ENCODE measurements at places on chromosomes 12 and 14.
A peak's percentile ranks its signal among the peaks of the same experiment; 100 is the strongest.

GRCh38 chr14:91509878-91510170 lies 286 bp downstream of the PPP4R3A start:
- no peak for DNase-seq

- no peak for DNase-seq
These were observed 179.8 kb upstream of the DYRK2 start for GRCh38 chr12:67468549-67469245.

DNA sequence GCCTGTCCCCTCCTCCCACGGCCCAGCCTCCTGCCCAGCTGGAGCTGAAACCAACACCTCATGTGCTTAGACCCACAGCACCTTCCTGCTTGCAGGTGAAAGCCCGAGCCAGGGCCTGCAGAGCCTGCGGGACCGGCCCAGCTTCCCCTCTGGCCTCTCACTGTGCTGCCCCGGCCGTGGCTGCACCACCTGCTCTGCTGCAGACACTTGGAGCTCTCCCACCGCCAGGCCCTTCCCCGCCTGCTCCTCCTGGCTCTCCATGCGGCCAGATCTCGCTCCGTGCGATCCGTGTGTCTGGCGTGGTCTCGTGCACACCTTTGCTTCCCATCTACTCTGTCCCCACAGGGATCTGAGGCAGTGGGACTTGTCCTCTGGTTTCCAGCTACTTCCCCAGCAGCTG lies 72.2 kb upstream of the FBRSL1 start:
- no peak for DNase-seq

DNA sequence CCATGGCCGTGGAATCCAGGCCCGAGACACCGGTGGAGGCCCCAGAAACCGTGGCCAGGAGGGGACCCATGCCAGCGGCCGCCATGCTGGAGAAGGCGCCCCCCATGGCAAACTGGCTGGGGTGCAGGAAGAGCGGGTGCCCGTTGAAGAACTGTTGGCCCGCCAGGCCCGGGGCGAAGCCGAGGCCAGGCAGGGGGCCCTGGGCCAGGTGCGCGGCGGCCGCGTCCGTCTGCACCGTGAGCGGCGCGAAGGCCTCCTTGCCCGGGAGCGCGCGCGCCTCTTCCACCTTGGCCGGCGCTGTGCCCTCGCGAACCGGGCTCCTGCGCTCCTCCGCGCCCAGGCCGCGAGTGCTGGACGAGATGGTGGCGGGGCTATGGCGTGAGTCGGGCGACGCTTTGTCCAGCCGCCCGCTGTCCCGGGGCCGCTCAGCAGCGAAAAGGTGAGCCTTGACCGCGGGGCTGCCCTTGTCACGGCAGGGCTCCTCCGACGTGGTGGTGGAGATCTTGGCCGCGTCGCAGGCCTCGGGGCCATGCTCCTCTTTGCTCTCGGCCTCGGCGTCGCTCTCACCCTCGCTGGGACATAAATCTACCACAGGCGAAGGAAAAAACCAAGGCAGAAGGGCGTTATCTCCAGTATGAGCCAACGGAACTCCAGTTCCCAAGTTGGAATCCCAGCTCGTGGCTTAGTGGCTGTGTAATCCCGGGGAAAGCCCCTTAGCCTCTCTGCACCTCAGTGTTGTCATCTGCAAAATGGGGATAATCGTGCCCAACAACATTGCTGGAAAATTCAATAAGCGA lies 9.5 kb downstream of the TBX3 start:
- no peak for DNase-seq

- DNase-seq: no peak
These were observed 37.6 kb downstream of the SPTSSA start for GRCh38 chr14:34424488-34424887.

DNA sequence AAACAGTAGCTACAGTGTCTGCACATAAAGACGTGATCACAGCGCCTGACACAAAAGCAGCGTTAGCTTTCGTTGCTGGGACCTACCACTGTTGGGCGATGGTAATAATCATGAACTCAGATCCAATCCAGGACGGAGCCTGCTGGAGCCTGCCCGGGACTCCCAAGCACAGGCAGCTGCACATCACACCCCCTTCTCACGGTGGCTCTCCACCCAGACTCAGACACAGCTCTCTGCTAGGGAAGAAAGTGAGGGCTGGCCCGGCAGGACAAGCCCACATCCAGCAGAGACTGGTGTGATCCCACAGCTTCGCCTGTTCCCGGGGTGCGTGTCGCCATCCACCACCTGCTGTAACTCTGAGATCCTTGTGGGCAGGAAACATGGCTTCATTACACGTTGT lies 49.9 kb upstream of the FOXN3 start:
- no peak for DNase-seq

DNA sequence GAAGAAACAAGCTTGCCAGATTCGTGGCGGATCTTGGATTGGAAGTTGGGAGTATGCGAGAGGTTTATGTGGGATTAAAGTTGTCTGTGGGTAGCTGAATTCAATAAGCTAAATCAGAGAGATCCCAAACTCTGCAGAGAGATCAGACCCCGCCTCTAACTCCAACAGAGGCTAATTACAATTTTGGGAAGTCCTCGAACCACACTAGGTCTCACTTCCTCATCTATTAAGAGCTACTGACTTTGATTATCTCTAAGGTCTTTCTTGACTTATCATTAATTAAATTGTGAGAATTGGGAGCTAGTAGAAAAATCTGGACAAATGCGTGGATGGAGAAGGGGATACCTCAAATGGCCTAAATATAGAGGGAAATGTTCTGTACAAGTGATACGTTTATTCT lies 9.1 kb downstream of the NTF3 start:
- DNase-seq: no peak

GRCh38 chr12:106205208-106206069 lies 42.4 kb downstream of the CKAP4 start:
- no peak for DNase-seq

- DNase-seq: no peak
These were observed 3.2 kb upstream of the CLEC4C start for GRCh38 chr12:7750350-7750749.

DNA sequence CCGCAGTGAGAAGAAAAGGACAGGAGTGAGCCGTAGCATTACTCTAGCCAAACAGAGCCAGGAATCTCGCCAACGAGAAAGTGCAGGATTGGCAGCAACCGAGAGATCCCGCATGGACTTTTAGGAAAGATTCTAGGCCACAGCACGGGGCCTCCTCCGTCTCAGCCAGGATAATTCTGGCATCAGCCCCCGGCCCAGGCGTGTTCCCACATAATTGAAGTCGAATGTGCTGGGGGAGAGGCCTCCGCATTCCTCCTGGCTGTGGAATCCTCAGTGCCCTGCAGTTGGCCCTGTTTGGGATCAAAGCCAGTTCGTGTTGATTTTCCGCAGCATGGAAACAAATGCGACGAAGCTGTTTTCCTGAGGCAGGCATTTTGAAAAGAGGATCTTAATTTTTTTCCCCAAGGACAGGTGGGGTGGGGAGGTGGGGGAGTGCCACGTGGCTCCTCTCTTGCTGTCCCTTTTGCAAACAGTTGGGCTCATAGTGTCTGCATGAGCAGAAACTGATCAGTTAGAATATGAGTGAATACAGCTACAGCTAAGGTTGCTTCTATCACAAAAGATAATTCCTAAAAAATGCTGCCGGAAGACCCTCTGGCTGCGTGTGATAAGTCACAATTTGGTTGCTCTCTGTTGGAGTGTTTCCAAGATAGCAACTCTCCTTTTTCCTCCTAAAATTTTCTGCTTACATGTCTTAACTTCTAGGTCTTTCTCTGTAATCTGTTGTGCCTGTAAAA lies 37.3 kb upstream of the ATXN2 start:
- DNase-seq: no peak

DNA sequence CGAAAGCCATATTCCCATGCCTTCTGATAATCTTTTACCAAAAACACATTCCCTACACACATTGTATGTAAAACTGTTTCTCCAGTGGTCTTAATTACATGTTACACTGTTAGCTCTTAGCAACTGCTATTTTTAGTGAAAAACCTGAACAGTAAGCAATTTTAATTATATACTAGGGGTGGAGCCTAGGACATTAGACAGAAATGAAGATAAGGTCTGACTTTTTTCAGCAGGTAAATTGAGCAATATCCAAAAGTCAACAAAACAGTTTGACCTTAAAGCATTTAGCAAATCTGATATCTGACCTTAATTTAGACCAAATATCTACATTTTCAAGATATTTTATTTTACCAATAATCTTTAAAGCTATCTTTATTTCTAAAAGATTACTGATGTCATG lies 60.2 kb downstream of the PDE6H start:
- no peak for DNase-seq

DNA sequence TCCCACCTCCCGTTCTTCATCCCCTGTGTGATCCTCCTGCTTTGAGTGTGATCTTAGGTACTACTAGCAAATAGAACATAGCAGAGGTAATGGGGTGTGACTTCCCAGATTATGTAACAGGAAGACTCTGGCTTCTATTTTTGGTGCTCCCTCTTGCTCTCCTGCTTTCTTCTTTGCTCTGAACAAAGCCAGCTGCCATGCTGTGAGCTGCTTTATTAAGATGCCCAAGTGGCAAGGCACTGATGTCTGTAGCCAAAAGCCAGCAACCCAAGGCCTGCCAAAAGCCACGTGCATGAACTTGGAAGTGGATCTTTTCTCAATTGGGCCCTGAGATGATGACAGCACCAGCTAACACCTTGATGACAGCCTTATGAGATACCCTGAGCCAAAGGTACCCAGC lies 5.8 kb upstream of the MFAP5 start:
- DNase-seq: no peak

GRCh38 chr14:95339301-95339865 lies 19.7 kb upstream of the CLMN start:
- no peak for DNase-seq

GRCh38 chr12:59282999-59283398 lies 312.8 kb upstream of the SLC16A7 start:
- DNase-seq: no peak

- no peak for DNase-seq
These were observed 151.8 kb upstream of the GARIN6 start for GRCh38 chr12:99495799-99496198.

- DNase-seq: no peak
These were observed 70.1 kb downstream of the PEBP1 start for GRCh38 chr12:118206107-118206412.

GRCh38 chr12:131493068-131493826 lies 217.6 kb upstream of the SFSWAP start:
- DNase-seq: no peak

DNA sequence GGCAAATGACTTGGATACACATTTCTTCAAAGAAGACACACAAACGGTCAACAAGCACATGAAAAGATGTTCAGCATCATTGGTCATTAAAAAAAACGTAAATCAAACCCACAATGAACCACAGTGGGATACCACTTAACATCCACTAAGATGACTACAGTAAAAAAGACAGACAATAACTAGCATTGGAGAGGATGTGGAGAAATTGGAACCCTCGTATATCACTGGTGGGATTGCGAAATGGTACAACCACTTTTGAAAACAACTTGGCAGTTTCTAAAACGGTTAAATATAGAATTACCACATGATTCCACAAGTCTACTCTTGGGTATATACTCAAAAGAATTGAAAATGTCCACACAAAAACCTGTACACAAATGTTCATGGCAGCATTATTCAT lies 25.2 kb upstream of the PPFIBP1 start:
- no peak for DNase-seq

GRCh38 chr14:103122585-103122946 lies 695 bp upstream of the TNFAIP2 start:
- DNase-seq: no peak

DNA sequence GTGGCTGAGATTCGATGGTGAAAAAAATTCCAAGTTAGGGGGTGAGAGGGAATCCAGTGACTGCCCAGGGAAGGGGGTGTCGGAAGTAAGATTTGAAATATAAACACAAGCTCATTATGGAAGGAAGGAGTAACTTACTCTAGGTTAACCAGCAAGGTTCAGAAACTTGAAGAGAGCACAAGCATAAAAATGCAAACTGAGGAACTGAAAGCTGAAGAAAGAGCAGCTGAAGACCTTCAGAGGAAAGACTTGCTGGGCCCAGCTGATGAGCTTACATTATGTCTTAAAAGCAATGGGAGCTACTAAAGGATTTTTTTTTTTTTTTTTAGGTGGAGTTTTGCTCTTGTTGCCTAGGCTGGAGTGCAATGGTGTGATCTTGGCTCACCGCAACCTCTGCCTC lies 189.7 kb upstream of the GRIN2B start:
- no peak for DNase-seq

GRCh38 chr14:79271122-79271521 lies 940.2 kb downstream of the DIO2 start:
- DNase-seq: no peak

DNA sequence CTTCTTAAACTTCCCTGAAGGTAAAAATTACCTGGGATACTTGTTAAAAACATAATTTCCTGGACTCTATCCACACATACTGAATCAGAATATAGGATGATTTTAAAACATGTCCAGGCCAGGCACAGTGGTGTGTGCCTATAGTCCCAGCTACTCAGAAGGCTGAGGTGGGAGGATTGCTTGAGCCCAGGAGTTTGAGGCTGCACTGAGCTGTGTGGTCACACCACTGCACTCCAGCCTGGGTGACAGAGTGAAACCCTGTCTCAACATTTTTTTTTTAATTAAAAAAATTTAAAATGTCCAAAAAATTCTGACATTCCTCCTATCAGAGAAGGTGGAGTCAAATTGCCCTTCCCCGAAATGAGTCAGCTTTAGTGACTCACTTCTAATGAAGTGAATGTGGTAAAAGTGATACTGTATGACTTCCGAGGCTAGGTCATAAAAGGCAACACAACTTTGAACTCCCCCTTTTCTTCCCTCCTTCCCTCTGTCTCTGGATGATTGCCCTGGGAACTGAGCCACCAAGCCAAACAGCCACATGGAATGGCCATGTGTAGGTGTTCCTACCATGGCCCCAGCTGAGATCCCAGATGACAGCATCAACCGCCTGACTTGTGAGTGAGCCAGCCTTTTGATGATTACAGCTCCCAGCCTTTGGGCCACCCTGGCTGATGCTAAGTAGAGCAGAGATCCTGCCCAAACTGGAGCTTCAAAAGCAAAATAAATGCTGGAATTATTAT lies 36.3 kb downstream of the LIMA1 start:
- DNase-seq: peak; percentile 2

- DNase-seq: no peak
These were observed 4.9 kb upstream of the SUSD6 start for GRCh38 chr14:69606258-69607184.

- no peak for DNase-seq
These were observed 165.2 kb downstream of the BRMS1L start for GRCh38 chr14:35991356-35991755.

GRCh38 chr12:46342562-46343033 lies 30.0 kb downstream of the SLC38A2 start:
- DNase-seq: peak; percentile 38

DNA sequence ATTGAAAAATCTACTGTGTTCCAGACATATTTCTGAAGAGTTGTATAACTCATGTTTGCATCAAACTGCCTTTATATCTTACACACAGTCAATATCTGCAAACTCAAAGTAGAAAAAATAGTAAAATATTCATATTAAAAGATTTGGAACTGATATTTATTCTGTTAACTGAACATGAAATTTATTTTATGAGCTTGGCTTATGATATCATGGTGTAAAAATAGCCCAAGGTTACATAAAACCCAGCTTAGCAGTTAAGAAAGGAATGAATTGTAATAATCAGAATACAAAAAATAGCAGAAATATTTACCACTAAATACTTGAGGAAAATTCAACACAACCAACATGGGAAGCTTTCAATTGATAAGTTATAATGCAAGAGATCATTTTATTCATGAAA lies 367.9 kb downstream of the FLRT2 start:
- no peak for DNase-seq

- peak; percentile 37 for DNase-seq
These were observed 73.9 kb downstream of the HSD17B6 start for GRCh38 chr12:56836800-56837663.
